ENCODE measurements at places on chromosomes 2 and 18.
A peak's percentile ranks its signal among the peaks of the same experiment; 100 is the strongest.

- DNase-seq = no peak
Observed at GRCh38 chr2:26429779-26430578, 28.3 kb downstream of the DRC1 start.

- no peak for DNase-seq
Observed at GRCh38 chr18:73419531-73419930, 551.7 kb upstream of the NETO1 start.

- DNase-seq = no peak
Observed at GRCh38 chr2:63743170-63743981, 98.3 kb upstream of the UGP2 start.

DNA sequence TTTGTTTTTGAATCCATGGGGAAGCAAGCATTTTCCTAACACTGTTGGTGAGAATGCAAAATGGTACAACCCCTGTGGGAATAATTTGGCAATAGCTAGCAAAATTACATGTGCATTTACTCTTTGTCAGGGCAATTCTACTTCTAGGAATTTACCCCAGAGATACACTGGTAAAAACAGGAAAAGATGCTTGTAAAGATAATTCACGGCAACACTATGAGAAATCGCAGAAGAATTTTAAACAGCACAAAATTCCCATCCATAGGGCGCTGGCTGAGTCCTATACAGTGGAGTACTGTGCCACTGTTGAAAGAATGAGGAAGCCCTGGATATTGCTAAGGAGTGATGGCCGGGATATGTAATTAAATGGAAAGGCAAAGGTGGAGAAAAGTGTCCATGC, 75.8 kb downstream of the DGKD start:
- DNase-seq = no peak

DNA sequence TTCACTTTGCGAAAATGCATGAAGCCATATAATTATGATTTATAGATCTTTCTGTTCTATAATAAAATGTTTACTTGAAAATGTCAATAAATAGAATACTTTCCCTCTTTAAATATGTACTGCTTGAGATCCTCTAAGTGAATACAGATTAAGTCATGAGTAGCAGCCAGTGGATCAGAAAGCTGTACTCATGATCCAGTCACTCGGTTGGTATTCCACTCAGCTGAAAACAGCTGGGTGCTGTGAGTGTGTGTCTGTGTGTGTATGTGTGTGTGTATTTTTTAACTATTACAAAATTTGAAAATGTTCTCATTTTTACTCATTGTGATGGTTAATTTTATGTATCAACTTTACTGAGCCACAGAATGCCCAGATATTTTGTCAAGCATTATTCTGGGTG, 141.6 kb upstream of the CYP26B1 start:
- no peak for DNase-seq

DNA sequence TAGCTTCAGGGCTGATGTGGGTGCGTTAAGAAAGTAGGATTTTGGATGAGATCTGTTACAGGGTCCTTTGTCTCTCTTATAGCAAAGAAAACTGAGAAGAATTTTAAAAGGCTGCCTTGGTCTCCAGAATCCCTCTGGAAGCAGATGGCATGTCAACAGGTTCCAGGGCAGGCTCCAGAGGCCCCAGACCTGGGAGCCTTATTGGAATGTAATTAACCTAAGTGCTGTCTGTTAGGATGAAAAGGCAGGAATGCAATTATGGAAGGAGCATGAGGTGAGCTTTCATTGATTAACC, 97.2 kb upstream of the PKDCC start:
- DNase-seq = no peak

DNA sequence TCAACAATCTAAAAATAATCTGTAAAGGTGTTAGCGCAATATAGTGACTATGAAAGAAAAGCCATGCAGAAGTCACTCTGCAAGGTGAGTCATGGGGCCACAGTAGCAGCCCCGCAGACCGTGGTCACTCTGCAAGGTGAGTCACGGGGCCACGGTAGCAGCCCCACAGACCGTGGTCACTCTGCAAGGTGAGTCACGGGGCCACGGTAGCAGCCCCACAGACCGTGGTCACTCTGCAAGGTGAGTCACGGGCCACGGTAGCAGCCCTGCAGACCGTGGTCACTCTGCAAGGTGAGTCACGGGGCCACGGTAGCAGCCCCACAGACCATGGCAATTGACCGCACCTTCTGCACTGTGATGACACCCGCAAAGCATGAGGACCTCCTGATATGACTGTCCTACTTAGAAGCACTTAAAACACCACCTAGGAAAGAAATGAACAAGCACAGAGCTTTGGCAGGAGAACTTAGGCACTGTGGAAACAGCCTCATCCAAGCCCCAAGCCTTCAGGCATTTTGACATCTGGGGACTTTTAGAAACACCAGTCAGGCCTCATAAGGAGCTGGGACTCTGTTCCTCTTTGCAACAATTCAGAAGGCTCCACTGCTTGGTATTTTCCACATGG, 70.1 kb downstream of the LDLRAD4 start:
- peak; percentile 38 for DNase-seq

DNA sequence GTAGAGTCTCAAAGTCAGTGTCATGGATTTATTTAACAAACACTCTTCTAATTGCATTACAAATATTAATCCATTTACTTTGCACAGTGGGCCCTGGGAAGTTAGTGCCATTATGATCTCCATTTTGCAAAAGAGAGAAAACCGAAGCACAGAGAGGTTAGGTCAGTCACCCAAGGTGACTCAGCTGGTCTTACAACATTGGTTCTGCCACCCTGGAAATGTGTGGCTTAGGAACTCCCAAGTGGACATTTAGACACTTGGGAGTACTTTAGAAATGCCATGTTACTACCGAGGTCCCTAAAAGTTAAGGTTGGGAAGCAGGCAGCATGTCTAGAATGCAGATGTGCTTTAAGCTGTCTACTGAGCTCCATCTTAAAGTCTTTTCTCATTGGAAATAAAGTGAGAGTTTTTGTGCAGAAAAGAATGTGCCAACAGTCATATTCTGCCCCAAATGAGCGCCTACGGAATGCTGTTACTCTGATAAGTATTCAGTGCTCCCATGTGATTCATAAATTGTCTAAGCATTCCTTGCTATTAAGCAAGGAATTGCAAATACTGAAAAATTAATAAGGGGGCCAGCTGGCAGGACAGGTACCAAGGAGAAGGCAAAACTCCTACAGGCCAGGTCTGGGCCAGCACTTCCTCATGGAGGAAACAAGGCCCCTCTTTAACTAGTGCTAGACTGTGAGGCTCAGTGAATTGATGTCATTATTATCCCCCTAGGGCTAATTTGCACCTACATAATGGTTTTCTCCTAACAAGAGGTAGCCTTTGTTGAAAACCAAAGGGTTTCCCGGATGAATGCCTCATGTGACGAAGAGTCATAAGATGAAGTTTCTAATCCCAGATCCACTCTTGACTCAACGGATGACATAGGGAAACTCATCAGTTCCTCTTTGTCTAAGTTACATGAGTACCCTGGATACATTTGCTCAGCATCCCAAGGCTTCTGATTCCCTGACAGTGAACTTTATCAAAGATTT, 16.3 kb downstream of the NRP2 start:
- DNase-seq = no peak

DNA sequence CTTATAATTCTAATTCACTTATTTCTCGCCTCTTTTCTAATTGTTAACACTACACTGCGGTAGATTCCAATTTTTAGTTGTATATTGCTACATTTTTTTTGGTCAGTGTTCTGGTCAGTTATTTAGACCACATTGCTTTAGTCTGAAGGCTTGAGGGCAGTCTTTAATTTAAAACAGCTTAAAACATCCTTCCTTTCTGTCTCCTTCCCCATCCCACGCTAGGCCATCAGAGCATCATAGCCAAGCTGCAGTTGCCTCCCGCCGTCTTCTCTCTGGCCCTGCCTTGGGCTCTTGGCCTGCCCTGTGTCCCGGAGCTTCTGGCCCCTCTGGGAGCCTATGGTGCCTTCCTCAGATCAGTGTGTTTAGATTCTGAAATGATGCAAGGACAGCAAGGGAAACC, 52.6 kb upstream of the GLI2 start:
- no peak for DNase-seq

DNA sequence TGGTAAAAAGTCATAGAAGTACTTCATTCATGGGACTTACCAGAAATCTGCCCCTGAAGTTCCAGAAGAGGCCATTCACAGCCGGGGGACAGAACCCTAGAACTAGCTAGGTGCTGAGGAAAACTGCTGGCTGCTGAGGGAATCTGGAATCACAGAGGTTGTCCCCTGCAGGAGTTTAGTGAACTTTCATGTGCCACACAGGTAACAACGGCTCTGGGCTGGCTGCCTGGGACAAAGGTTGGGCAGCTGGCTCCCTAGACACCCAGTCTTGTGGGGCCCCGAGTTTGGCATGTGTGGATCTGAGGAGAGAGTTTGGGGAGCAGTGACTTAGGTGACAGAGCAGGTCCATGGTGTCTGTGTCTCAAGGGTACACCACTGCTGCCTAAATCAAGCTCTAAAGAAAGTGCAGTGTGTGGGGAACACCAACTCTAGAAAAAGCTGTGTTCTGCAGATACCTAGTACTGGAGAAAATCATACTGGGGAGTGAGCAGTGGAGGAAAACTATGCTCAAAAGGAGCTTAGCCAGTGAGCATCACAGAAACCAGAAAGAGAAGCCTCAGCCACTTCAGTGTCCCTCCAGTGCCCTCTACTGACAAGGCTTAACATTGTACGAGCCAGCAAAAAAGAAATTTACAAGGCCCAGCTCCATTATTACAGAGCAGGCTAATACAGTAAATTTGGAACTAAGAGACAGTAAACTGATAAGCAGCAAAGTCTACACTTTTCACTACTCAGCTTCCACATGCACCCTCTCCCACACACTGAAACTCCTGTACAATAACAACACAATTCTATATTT, 15.2 kb downstream of the GALNT3 start:
- DNase-seq = no peak

GRCh38 chr2:137333386-137334165, 568.2 kb downstream of the THSD7B start:
- no peak for DNase-seq

DNA sequence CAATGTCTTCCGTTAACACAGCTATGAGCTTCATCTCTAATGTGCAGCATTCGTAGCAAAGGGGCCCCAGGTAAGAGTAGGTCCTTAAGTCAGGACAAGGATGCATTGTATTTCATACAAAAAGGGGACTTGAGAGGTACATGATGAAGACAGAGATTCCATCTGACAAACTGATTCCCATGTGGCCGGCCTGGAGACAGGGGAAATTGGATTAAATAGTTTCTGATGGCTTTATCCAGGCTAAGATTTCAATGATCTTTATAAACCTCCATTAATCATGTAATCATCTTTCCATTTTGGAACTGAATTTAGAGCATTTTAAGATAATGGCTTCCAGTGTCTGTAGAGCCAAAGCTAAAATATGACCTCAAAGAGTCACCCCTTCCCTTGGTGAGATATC, 111.3 kb downstream of the NCKAP5 start:
- DNase-seq = no peak

- no peak for DNase-seq
Observed at GRCh38 chr18:23675236-23675635, 12.5 kb upstream of the ANKRD29 start.

GRCh38 chr2:234422273-234422732, 74.6 kb downstream of the ARL4C start:
- DNase-seq = peak; percentile 3

GRCh38 chr2:138112536-138112935, 148.3 kb downstream of the HNMT start:
- DNase-seq = no peak

DNA sequence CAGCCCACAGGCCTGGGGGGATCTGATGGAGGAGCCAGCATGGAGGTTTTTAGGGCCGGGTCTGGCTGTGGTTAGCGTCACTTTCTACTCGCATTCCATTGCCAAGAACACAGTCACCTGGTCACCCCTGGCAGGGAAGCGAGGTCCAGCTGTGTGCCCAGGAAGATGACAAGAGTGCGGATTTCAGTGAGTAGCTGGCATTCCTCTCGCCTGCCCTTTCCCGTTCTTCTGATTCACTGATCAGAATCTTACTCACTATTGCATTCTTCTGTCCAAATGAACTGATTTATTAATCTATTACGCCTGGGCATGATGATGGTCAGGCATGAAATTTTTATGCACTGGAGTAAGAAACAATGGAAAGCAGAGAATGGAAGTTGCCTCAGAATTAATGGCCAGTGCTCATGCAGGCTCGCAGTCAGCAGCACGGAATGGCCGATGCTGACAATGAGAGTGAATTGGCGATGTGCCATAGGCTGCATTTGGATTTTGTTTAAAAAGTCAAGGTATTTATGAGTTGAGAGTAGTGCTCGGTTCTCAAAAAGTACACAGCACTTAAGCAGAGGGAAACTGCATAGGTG, 76.4 kb upstream of the MGAT5 start:
- no peak for DNase-seq

DNA sequence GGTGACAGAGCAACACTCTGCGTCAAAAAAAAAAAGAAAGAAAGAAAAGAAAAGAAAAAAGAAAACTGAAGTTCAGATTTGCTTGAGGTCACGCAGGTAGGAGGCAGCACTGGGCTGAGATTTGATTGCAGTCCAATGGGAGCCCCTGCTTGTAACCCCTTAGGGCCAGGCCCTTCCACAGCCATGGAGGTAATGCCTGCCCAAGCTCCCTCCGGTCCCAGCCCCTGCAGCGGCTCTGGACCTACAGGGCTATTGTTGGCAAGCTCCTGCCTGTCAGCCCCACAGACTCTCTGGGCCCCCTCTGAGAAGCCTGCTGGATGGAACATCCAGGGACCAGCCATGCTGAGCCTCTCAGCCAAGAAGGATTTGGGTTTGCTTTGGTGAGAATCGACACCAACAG, 12.2 kb downstream of the ZFP36L2 start:
- no peak for DNase-seq

DNA sequence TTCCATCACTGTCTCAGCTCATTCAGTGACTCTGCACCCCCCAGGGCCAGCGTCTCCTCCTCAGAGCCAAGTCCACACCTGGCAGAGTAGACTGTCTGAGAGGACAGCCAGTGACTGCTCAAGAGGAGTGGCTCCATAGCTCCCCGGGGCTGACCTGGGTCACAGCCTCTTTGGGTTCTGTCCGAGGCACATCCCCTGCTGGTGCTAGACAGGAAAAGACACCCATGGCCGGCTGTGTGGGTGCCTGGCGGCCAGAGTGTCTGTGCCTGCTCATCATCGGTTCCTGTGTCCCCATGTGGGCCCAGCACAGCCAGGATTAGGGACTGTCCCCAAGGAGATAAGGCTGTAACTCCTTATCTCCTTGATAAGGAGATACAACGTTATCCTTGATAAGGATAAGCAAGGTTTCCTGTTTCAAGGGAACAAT, 3.5 kb upstream of the CROCC2 start:
- no peak for DNase-seq

Measured in activated naive CD4-positive, alpha-beta T cell treated with Interleukin-2 at 50 U/mL for 16 hours (primary cell).